ENCODE measurements at places on chromosomes 5 and 9.

GRCh38 chr9:132712753-132713152 is 42.5 kb downstream of the GTF3C4 start:
- no peak for DNase-seq

DNA sequence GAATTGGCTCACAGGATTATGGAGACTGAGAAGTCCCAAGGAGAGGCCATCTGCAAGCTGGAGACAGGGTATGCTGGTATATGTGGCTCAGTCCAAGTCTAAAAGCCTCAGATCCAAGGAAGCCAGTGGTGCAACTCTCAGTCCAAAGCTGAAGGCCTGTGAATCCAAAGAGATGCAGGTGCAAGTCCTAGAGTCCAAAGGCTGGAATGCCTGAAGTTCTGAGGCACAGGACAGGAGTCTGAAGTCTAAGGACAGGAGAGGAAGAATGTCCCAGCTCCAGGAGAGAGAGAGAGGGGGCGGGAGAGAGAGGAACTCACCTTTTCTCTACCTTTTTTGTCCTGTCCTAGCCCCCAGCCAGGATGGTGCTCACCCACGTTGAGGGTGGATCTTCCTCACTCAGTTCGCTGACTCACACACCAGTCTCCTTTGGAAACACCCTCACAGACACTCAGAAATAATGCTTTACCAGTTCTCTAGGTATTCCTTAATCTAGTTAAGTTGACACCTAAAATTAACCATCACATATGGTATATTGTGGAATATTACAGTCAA is 49.6 kb downstream of the KCNN2 start:
- no peak for DNase-seq

GRCh38 chr5:109656829-109657228 is 32.9 kb upstream of the MAN2A1 start:
- no peak for DNase-seq

DNA sequence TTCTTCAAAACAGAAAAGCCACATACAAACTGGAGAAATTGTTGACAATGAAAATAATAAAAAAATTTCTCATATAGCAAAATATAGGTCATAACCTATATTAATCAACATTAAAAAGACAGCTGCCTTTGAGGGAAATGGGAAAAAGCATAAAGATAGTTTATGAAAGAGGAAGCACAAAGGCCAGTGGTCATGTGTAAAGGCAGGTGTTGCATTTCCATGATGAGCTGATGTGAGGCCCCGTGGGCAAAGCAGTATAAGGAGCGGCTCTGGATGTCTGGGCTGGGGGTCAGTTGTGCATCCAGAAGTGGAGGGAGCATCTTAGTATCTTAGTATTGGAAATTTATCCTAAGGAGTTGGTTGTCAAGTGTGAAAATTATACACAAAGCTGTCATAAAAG is 18.3 kb downstream of the NDUFS6 start:
- no peak for DNase-seq

GRCh38 chr5:133311176-133311575 is 259.4 kb downstream of the HSPA4 start:
- DNase-seq, result no peak

DNA sequence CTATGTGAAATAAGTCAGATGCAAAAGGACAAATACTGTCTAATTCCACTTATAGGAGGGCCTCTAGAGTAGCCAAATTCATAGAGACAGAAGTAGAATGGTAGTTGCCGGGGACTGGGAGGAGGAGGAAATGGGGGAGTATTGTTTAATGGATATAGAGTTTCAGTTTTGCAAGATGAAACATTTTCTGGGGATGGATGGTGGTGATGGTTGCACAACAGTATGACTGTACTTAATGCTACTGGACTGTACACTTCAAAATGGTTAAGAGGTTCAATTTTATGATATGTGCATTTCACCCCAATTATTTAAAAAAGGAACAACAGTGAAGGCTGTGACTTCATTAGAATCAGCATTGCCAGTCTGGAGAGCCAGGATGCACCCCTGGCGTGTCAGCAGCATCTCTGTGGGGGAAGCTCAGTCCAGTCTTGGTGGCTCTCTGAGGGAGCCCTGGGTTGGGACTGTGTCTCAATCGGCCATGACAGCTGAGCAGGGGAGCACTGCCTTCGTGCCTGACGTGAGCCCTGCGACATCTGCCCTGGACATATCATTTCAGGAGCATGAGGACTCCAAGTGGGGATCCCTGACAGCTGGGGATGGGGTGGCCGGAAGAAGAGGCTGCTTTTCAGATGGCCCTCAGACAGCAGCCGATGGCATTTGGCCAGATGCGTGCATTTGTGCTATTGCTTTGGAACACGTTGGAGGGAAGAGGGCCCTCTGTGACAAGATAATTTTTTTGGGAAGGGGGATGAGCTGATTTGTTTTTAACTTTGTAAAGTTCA is 130.8 kb upstream of the STC2 start:
- DNase-seq, result no peak

DNA sequence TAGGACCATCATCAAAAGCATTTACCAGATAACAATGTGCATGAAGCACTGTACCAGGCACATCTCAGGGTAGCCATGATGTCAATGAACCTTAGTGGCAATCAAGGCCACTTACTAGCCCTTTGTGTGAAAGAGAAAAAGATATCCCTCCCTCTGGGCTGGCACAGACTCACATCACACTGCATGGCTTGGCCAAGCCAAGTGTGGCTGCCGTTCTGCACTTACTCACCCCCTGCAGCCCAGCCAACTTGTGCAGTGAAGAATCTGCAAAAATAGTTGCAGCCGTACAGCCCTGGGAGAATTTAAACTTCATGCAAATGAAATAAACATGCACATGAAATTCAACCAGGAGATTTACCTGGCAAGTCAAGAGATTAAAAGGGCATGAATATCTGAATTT is 333.5 kb downstream of the DEPDC1B start:
- DNase-seq, result no peak

DNA sequence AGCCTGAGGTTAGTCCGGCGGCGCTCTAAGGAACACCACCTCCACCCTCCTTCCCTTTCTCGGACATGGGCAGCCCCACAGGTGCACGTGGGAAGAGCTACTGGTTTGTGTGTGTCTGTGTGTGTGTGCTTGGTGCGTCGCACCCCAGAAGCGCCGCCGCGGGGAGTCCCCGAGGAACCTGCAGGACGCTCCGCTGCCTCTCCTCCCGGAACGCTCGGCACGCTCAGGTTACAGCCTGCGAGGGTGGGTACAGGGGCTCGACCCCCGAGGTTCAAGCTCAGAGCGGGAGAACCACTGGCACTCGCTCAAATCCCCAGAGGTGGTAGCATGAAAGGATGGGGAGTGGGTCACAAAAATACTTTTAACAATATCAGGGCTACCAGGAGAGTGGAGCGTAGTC is 2.0 kb downstream of the ASTN2 start:
- DNase-seq, result no peak

GRCh38 chr9:131278702-131279111 is 2.4 kb upstream of the FAM78A start:
- DNase-seq, result no peak

GRCh38 chr5:178533136-178533535 is 57.1 kb downstream of the COL23A1 start:
- no peak for DNase-seq

- DNase-seq, result no peak
Observed at GRCh38 chr9:134066526-134066912, 1.3 kb downstream of the BRD3 start.

DNA sequence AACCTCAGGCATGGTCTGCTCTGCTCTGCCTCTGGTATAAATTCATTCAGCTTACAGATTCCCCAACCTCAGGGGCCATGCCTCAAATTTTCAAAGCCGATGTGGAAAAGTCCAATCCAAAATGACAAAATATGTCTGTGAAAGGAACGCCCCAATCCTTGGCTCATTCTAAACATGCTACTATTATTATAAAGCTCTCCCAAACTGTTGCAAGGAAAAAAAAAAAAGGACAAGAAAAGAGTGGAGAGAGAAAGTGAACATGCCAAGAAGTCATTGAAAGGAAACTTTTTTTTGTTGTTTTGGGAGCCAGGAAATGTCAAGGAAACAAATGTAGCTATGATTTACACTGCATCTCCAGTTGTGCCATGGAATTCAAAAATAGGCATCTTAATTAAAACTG is 3.8 kb downstream of the COL23A1 start:
- no peak for DNase-seq

- no peak for DNase-seq
Observed at GRCh38 chr9:114178076-114178475, 22.7 kb downstream of the COL27A1 start.

GRCh38 chr5:113071401-113071800 is 94.8 kb downstream of the DCP2 start:
- DNase-seq, result no peak

DNA sequence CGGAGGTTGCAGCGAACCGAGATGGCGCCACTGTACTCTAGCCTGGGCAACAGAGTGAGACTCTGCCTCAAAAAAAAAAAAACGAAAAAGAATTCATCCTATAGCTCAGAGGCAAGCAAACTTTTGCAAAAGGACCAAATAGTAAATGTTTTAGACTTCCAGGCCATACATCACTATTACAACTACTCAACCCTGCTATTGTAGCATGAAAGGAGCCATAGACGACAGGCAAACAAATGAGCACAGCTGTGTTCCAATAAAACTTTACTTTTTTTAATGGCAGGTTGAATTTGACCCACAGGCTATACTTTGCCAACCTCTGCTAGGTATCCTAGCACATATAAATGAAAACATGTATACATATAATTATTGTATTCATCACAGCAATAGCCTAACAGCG is 58.9 kb upstream of the SLC30A5 start:
- no peak for DNase-seq
